Lung microvascular endothelial cell (primary cell): ENCODE measurements at places on chromosomes 6 and 20. TPM values are rescaled to one million over a fixed set of nuclear protein-coding genes. Genes with fewer than 3 reads are reported as not detected.
A peak's percentile ranks its signal among the peaks of the same experiment; 100 is the strongest.

- DNase-seq: no peak
Measured at GRCh38 chr6:10540073-10540746, 19.1 kb downstream of the GCNT2 start.

GRCh38 chr6:26613201-26613600 is 16.4 kb downstream of the ABT1 start:
- DNase-seq: no peak

GRCh38 chr6:121498481-121499276 is 63.2 kb downstream of the GJA1 start:
- DNase-seq: no peak

- DNase-seq: no peak
Measured at GRCh38 chr6:104855507-104855906, 4.2 kb downstream of the HACE1 start.

- DNase-seq: peak; percentile 40
Measured at GRCh38 chr6:131976545-131977061, 25.4 kb upstream of the CCN2 start.

DNA sequence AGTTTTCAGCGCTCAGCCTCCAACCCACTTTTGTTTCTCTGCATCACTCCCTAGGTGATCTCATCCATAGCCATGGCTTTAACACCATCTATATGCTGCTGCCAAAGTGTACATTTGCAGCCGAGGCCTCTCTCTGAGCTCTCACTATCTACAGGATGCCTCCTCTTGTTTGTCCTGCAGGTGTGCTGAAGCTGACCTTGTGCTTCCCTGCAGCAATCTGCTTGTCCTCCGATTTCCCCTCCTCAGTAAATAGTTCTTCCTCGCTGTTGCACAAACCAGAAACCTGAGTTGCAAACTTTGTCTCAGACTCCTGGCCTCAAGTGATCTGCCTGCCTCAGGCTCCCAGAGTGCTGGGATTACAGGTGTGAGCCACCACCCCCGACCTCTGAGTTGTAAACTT is 3.7 kb upstream of the TXNDC5 start:
- DNase-seq: no peak

DNA sequence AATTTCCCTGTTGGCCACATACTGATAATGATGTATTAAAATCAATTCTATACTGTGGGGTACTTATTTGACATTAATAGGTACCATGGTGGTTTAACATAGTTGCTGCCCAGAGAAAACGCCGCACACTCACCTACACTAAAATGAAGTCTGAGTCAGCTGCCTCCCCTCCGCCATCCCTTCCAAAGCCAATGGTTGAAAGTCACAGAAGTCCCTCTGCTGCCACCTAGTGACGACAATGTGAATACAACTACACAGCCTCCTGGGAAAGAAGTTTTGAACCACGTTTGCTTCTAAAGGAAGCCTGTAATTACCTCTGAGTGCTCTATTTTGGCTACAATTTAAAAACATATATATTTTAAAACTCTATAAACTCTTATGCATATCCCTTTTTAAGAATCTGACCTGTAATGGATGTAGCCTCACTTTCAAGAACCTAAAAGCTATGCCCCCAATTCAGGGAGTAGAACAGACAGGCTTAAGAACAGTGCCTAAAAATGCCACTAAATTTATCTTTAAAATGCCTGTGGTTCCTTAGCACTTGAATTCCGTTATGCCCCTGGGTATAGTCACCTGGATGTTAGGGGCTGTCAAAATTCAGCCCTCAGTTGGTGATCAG is 20.6 kb upstream of the ECI2 start:
- DNase-seq: peak; percentile 89

CDH22 gene
- total RNA-seq: under 0.01 and 0.79 TPM in 2 replicates

AMD1 gene
- 33.3 and 45.2 TPM in 2 replicates for total RNA-seq
